ENCODE measurements at places on chromosomes 5 and 9. TPM values are rescaled to one million over a fixed set of nuclear protein-coding genes. Genes with fewer than 3 reads are reported as not detected.
A peak's percentile ranks its signal among the peaks of the same experiment; 100 is the strongest.

Gene ACTBL2
- not detected for total RNA-seq

Gene BTNL3
- not detected for total RNA-seq

Gene SPATA31C1
- total RNA-seq: not detected

Gene ARPC5L
- total RNA-seq: 41.1 TPM

Gene HTR1A
- not detected for total RNA-seq

Gene HSPB3
- 492 TPM for total RNA-seq

Gene MED10
- 29.2 TPM for total RNA-seq

Gene NR6A1
- 1.9 TPM for total RNA-seq

Gene OR1L1
- total RNA-seq: not detected

Gene PCDHB5
- 3.1 TPM for total RNA-seq

Gene IER5L
- 3.5 TPM for total RNA-seq

Gene PCDHA6
- not detected for total RNA-seq

DNA sequence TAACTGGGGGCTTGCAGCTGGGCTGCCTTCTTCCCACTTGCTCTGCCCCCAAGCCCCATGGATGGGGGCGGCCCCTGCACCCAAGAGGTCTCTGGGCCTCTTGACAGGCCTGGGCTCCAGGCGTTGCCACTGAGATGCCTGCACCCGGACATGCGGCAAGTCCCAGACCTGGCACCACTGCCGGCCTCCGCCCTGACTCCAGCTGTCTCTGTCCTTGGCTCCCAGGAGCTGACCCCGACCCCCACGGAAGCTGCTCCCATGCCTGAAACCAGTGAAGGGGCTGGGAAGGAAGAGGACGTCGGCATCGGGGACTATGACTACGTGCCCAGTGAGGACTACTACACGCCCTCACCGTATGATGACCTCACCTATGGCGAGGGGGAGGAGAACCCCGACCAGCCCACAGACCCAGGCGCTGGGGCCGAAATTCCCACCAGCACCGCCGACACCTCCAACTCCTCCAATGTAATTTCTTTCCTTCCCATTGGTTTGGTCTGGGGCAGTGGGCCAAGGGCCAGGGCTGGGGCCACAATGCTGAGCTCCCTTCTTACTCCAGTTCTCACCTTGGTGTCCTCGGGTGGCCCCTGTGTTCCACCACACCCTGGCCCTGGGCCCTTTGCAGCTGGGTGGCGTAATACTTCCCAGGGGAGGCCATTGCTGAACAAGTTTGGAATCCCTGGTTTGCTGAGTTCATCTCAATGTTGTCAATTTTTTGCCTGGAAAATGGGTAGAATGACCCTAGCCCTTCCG lies 88.6 kb downstream of the COL5A1 start:
- peak; percentile 82 for DNase-seq

- peak; percentile 92 for DNase-seq
These were observed at the start of gene CXXC5 for GRCh38 chr5:139648205-139649081. Gene CXXC5 (plus strand): TSS chr5:139648349. CDS start chr5:139680524, 32,175 bp downstream.

GRCh38 chr5:87900419-87900818 lies 368.2 kb downstream of the TMEM161B start:
- DNase-seq: no peak

DNA sequence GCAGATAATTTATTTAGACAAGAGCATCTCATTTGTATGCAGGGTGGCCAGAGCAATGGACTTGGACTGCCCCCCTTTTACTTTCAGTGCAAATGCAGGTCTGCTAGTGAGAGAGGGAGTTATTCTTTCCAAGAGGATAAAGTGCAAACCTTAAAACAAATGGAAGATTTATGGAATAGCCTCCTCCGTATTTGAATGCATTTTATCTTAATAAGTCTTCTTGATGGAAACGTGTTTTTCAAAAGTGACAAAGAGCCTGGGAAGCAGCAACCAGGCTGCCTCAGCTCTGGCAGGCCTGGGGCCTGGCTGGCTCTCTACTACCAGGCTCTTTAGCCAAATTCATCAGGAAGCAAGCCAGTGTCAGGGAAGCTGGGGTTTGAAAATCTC lies 6.8 kb downstream of the NR2F1 start:
- no peak for DNase-seq

DNA sequence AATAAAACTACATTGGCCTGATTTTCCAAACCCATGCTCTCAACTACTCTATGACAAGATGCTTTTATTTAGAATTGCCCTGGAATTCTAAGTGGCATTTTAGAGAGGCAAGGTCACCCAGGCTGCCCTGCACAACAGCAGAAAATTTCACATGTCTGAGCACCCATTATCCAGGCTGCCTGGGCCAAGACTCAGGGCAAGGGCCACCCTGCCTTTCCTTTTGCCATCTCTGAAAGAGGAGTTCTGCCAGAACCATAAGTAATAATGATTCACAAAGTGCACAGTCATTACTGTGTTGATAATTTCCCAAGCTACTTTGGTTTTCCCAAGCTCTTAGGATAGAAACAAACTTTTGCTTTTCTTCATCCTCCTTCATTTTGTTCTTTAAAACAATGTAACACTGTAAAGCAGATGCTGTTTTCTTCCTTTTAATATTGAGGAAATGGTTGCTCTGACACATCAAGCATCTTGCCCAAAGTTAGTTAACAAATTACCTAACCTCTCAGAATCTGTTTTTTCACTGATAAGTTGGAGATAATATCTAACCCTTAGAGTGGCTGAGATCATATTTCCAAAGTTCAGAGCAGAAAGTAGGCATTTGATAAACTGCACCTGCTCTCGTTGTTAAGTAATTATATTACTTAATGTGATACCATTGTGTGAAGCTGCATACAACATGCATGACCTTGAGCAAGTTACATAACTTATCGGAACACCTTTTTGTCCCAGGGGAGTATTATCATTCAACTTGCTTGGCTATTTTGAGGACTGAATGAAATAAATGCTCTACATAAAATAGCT lies 325.6 kb downstream of the PRELID2 start:
- no peak for DNase-seq

- no peak for DNase-seq
These were observed 58.3 kb downstream of the TRIO start for GRCh38 chr5:14201325-14202045.

GRCh38 chr5:1732945-1733344 lies 66.7 kb downstream of the MRPL36 start:
- DNase-seq: no peak

DNA sequence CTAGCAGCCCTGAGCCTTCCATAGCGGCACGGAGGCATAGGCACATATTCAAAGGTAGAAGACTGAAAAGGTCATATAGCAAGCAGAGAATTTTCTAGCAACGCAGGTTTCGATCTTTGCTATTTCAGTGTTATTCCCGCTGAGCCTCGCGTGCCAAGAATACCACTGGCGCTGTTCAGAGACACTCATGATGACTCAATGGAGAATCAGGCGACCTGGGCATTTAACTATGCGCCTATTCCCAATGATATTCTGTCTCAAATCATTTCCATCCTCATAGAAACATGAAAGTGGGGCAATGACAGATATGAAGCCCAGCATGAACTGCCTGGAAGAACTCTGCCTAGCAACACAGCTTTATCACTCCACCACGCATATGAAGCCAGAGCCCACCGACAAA lies 59.9 kb downstream of the EFNA5 start:
- no peak for DNase-seq

DNA sequence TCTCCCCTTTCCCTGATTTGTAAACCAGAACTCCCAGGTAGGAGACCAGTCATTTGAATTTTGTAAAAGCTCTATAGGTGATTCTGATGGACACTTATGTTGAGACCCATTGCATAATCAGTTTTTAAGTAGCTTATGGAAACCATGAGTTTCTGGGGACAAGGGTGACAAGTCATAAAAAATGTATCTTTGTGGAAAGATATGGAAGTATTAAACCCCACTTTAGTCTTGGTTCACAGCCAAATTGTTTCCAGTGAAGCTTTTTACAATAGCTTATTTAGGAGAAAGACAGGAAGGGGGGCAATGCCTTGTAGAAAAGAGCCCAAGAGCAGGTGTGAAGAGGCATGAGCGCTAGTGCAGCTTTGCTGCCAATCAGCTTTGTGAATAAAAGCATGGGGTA lies 453 bp upstream of the CCL28 start:
- DNase-seq: no peak

DNA sequence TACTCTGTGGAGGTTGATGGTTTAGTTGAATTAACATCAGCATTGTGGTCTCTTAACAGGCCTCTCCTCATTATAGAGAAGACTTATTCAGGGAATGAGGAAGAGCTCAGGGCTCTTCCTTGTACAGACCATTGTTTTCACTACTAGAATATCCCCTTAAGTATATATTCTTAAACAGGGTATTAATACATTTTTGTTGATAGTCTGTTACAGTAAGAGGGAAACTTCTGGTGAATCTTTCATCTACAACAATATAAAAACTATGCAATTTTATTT lies 330.7 kb downstream of the ADGRV1 start:
- DNase-seq: no peak

- no peak for DNase-seq
These were observed 11.0 kb upstream of the TRAF1 start for GRCh38 chr9:120937596-120937995.

- no peak for DNase-seq
These were observed 276.1 kb downstream of the ARRDC3 start for GRCh38 chr5:91106842-91107511.

DNA sequence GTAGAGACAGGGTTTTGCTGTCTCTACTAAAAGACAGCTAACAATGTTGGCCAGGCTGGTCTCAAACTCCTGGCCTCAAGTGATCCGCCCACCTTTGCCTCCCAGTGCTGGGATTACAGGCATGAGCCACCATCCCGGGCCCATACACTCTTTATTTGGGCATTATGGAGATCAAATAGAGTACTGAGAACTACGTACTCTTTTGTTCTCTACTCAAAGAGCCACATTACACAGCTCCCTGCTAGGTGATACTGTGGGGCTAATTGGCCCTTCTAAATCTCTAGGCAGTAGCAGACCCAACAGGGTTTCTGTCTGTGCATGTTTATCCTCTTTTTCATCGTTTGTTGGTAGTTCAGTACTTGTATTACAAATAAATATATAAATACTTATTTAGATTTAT lies 16.1 kb downstream of the CKMT2 start:
- no peak for DNase-seq

GRCh38 chr5:127429928-127430327 lies 87.5 kb upstream of the PRRC1 start:
- DNase-seq: no peak

GRCh38 chr5:150397146-150397781 lies 15.4 kb downstream of the CD74 start:
- peak; percentile 3 for DNase-seq

GRCh38 chr9:88657893-88658292 lies 122.9 kb downstream of the NXNL2 start:
- no peak for DNase-seq

DNA sequence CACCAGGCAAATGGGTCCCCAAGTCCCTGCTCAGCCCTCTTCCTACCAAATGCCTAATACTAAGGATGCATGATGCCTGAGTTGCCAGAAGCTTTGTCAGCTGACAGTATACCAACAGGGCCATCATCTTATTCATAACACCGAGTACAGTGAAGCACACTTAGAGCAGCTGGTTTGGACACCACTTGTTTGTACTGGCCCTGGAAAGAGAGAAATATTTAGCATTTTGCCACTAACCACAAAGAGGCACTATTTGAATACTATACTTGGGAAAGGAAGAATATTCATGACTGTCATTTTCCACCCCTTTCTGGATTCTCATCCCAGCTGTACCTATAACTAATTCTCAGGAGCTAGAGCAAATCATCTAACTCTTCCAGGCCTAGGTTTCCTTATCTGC lies 364.4 kb upstream of the KIF2A start:
- DNase-seq: no peak

DNA sequence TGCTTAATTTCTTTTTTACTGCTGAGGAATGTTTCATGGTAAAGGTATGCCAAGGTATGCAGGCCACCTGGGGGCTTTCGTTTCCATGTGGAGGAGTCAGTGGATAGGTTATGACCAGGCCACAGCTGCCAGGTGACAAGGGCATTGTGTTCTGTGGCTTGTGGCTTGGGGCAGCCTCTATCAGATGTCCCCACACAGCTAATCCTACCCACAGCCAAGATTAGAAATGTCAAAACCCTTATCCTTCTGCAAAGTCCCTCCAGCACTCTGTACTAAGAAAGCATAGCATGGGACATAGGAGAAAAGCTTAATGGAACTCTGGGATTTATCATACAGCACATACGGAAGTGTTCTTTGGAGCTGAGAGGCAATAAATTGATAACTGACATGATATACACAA lies 171.2 kb upstream of the S1PR3 start:
- no peak for DNase-seq

GRCh38 chr9:134863306-134863902 lies 17.2 kb upstream of the FCN2 start:
- DNase-seq: no peak

DNA sequence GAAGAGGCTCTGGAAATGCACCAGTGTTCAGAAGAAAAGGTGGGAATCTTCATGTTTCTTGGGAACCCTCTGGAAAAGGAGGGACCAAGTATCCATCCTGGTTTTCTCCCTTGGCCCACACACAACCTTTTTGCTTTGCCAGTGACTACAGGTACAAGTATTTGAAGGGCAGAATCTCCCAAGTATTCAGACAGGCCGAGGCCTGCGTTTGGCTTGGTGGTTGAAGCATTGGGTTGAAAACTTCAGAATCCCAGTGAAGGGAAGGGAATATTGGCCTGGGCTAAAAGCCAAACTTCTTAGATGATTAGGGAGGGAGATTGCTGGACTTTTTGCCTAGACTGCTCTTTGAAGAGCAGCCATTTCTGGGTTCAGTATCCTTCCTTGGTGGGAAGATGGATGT lies 71.9 kb downstream of the UBAP1 start:
- no peak for DNase-seq

DNA sequence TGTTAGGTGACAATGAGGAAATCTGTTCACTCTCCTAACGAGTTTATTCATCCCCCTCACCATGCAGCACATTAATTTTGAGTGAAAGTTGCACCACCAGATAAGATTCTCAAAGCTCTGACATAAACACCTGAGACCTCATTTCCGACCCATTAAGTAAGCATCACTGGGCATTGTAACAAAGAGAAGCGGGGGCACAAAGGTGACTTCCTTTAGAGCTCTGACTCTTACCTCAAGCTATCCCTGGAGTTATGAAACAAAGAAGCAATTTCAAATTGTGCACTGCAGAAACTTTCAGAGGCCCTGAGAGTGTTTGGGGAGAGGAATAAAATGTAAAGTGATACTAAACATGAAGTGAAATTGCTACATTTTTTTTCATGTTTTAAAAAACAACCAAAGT lies 29.5 kb downstream of the C5orf15 start:
- DNase-seq: no peak

DNA sequence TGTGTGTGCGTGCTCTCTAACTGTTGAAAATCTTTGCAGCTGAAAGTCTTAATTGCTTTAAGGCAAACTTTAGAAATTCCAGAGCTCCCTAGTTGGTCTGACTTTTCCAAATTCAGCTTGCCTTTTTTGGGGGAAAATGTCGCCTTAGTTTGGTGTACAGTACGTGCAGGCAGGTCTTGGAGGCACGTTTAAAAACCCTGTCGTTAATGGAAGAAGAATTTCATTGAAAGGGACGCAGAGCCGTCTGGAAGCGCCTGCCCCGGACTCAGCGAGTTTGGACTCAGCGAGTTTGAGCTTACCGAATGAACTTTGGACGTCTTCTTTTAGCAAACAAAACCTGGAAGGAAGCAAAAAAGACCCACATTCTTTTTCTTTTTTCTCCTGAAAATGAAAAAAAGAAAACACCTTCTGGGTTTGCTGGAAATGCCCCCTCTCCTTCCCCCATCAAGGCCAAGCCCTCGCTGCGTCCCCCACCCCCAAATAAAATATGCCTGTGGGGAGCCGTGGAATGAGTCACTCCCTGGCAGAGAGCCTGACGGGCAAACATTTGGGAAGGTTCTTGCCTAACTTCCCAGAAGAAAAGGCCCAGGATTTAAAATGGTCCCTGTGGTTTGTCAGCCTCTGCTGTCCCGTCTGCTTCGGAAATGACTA lies 1.5 kb downstream of the NEK6 start:
- DNase-seq: peak; percentile 73

- no peak for DNase-seq
These were observed 179.0 kb downstream of the FANCC start for GRCh38 chr9:95138474-95138873.

Data from left ventricle myocardium superior (tissue), 1 donor.